KBM-7 (cell line): ENCODE measurements at places on chromosomes 1 and 21.
A peak's percentile ranks its signal among the peaks of the same experiment; 100 is the strongest.

DNA sequence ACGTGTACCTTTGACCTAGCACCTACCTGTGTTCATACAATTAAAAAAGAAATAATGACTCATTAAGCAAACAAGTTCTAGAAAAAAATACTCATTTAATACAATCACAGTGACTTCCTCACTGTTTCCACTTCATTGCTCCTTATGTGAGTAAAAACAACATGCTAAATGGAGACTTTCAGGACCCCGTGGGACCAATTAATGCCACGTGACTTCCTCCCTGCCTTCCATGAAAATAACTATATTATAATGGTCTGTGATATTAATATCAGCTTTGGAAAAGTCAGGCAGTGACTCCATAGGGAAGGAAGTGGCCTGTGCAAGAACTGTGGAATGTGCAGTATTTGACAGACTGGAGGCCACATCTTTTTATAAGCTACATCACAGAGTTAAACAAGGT lies 337.8 kb downstream of the HLX start:
- DNase-seq, result no peak

- no peak for DNase-seq
Measured at GRCh38 chr21:46423546-46424038, 35.1 kb upstream of the DIP2A start.

GRCh38 chr1:61198554-61198953 lies 116.2 kb downstream of the NFIA start:
- no peak for DNase-seq

DNA sequence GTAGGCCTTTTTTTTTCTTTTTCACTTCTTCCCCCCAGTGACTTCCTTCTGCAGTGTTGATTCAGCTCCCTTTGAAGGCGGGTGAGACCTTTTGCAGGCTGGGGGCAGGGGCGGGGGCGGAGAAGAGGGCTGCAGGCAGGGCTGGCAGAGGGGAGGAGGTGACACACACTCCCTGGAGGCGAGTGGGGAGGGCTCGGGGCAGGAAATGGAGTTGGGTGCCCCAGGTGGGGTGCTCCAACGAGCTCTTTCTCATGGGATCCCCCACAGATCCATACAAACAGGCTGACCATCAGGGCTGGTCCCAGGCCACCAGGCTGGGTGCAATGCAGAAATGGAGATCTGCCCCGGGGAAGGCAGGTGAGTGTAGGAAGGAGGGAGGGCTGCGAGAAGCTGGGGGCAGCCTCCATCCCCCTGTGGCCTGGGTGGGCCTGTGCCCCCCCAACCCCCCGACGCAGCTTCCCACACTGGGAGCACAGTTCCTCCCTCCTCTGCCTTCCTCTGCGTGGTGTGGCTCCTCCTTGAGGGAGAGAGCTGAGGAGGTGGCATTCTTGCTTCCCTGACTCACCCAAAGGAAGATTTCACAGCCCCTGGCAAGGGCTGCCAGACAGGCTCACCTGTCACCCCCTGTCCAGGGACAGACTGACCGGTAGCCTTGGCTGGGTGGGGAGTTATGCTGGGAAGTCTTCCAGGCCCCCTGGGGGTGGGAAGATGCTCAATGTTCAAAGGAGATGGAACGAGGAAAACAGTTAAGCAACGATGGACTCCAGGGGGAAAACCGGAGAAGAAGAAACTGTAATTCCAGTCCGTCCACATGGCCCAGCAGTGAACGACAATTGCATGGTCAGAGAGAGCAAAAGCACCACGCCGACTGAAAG lies 7.1 kb upstream of the ITGB2 start:
- DNase-seq, result peak; percentile 87
